ENCODE measurements at places on chromosomes 6 and 20.

- no peak for DNase-seq
Measured at GRCh38 chr6:38755207-38755606, 40.1 kb downstream of the DNAH8 start.

DNA sequence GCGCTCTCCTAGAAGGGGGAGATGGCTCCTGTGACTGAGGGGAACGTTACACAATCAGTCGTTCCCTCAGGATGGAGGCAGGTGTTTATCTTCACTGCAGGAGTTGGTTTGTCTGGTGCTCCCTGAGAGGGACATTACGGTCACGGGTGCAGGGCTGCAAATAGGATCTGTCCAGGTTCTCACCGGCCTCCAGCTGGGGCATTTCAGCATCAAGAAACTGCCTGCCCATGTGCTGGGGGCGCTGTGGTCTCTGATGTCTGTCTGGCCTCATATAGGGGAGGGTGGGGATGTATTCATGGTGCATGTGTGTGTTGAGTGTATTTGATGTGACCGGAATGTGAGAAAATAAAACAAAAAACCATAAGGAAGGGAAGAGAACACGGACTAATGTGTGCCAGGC is 77.1 kb downstream of the TBC1D7 start:
- no peak for DNase-seq

- DNase-seq, result no peak
Measured at GRCh38 chr6:66396145-66396544, 689.1 kb upstream of the EYS start.

- no peak for DNase-seq
Measured at GRCh38 chr20:54382419-54382818, 93.0 kb upstream of the DOK5 start.

GRCh38 chr6:166435574-166435973 is 52.8 kb upstream of the MPC1 start:
- DNase-seq, result no peak

Measured in stimulated activated CD4-positive, alpha-beta T cell treated with anti-CD3 and anti-CD28 coated beads, Interleukin-15, amount 100 ng/mL, for 1 hour (primary cell).